ENCODE measurements at places on chromosomes 6 and 20. TPM values are rescaled to one million over a fixed set of nuclear protein-coding genes. Genes with fewer than 3 reads are reported as not detected.

DNA sequence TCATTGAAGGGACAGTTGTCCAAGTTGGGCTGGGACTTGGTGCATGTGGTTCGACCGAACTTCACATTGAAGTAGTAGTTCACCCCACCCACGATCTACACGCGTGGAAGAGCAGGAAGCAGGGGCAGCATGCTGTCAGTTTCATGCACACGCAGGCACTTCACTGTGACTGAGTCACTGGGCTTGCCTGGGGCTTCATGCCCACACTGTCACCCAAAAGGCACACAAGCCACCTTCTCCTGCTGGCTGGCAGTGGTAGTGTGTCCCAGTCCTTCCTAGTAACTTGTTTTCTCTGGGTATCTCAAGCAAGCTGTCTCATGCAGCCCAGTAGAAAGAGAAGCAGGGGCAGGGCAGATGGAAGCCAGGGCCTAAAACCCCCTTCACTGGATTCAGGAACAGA is 2.0 kb downstream of the CST5 start:
- H3K36me3 ChIP-seq: no peaks in the 10 kb centered on the region
- DNase-seq: no peak
- H3K4me3 ChIP-seq: no peak overlapping the region
- peaks cover 5% of the 10 kb centered on the region for H3K4me1 ChIP-seq
- H3K27me3 ChIP-seq: no peaks in the 10 kb centered on the region

- no peak for DNase-seq
- no peak overlapping the region for H3K27ac ChIP-seq
- peaks cover 4% of the 10 kb centered on the region for H3K36me3 ChIP-seq
- no peaks in the 10 kb centered on the region for H3K27me3 ChIP-seq
Measured at GRCh38 chr6:107101686-107102413, 13.5 kb downstream of the BEND3 start.

GRCh38 chr6:49550492-49551077 is at the start of gene C6orf141:
Gene C6orf141 (plus strand): TSS chr6:49550668. CDS start chr6:49550793, 125 bp downstream.
- H3K4me3 ChIP-seq: peak within 1 kb of the TSS; percentile 55
- H3K27me3 ChIP-seq: no peaks in the 10 kb centered on the region
- no peak within 1 kb of the TSS for H3K27ac ChIP-seq
- H3K36me3 ChIP-seq: no peaks in the 10 kb centered on the region
- DNase-seq: peak; percentile 54

- no peaks in the 10 kb centered on the region for H3K27me3 ChIP-seq
- no peaks in the 10 kb centered on the region for H3K36me3 ChIP-seq
- DNase-seq: no peak
- H3K4me3 ChIP-seq: no peak overlapping the region
Measured at GRCh38 chr6:10655508-10656055, 38.8 kb downstream of the C6orf52 start.

- no peaks in the 10 kb centered on the region for H3K36me3 ChIP-seq
- DNase-seq: peak; percentile 52
- no peaks in the 10 kb centered on the region for H3K27me3 ChIP-seq
- H3K4me1 ChIP-seq: peaks cover 7% of the 10 kb centered on the region
- no peak overlapping the region for H3K27ac ChIP-seq
Measured at GRCh38 chr6:39377539-39377950, 55.0 kb upstream of the KCNK16 start.

GRCh38 chr20:61976263-61976643 is 89.4 kb downstream of the TAF4 start:
- DNase-seq: no peak
- H3K27me3 ChIP-seq: no peaks in the 10 kb centered on the region

GRCh38 chr6:110874880-110875547 is 429 bp downstream of the AMD1 start:
- H3K27me3 ChIP-seq: no peaks in the 10 kb centered on the region
- DNase-seq: peak; percentile 89
- H3K4me1 ChIP-seq: peaks cover 37% of the 10 kb centered on the region
- peak overlapping the region; percentile 96 for H3K27ac ChIP-seq

GRCh38 chr6:111183702-111184517 is 96.6 kb downstream of the SLC16A10 start:
- H3K4me3 ChIP-seq: no peak overlapping the region
- H3K4me1 ChIP-seq: no peaks in the 10 kb centered on the region
- DNase-seq: no peak
- H3K36me3 ChIP-seq: no peaks in the 10 kb centered on the region
- H3K27ac ChIP-seq: no peak overlapping the region

GRCh38 chr6:125157725-125158124 is 4.2 kb downstream of the TPD52L1 start:
- no peak for DNase-seq
- peaks cover 4% of the 10 kb centered on the region for H3K27me3 ChIP-seq
- H3K36me3 ChIP-seq: no peaks in the 10 kb centered on the region
- H3K4me1 ChIP-seq: peaks cover 17% of the 10 kb centered on the region

- no peaks in the 10 kb centered on the region for H3K36me3 ChIP-seq
- H3K4me1 ChIP-seq: peaks cover 11% of the 10 kb centered on the region
- peak overlapping the region; percentile 7 for H3K27ac ChIP-seq
- no peaks in the 10 kb centered on the region for H3K27me3 ChIP-seq
Measured at GRCh38 chr6:118581489-118581959, 33.4 kb downstream of the PLN start.

GRCh38 chr6:111985202-111985731 is 68.6 kb upstream of the CCN6 start:
- no peaks in the 10 kb centered on the region for H3K4me1 ChIP-seq
- no peaks in the 10 kb centered on the region for H3K27me3 ChIP-seq
- H3K27ac ChIP-seq: peak overlapping the region; percentile 56
- DNase-seq: peak; percentile 65

GRCh38 chr6:157215717-157216116 is 107.6 kb downstream of the TMEM242 start:
- DNase-seq: no peak
- peaks cover 4% of the 10 kb centered on the region for H3K4me1 ChIP-seq
- no peaks in the 10 kb centered on the region for H3K27me3 ChIP-seq
- no peak overlapping the region for H3K27ac ChIP-seq
- no peak overlapping the region for H3K4me3 ChIP-seq

DNA sequence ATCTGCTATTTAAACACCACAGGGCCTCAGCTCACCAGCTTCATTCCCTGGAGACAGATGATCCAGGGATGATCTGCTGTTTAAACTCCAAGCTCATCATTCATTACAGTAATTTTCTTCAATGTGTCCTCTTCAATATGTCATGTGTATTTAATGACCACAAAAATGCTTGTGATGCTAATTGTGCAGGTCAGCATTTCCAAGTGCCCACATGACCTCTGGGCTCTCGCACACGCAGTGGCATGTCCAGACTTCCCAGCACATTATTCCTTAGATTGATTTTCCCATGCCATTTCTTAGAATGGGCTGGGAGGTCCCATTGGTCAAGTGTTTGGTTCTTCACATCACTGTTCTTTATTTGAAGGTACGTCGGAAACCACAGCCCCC is 434.4 kb downstream of the HAO1 start:
- no peaks in the 10 kb centered on the region for H3K4me1 ChIP-seq
- no peak for DNase-seq
- H3K36me3 ChIP-seq: no peaks in the 10 kb centered on the region
- H3K27ac ChIP-seq: no peak overlapping the region
- H3K4me3 ChIP-seq: no peak overlapping the region

HNF4A gene
- not detected for total RNA-seq

SMIM8 gene
- total RNA-seq: 8.3 TPM

LY86 gene
- total RNA-seq: 11.1 TPM

ZNF292 gene
- total RNA-seq: 33.4 TPM

Measured in upper lobe of left lung (tissue), 6 donors.